ENCODE measurements at places on chromosomes 4 and X.

- no peak for DNase-seq
Observed at GRCh38 chr4:26937567-26937966, 76.9 kb downstream of the STIM2 start.

DNA sequence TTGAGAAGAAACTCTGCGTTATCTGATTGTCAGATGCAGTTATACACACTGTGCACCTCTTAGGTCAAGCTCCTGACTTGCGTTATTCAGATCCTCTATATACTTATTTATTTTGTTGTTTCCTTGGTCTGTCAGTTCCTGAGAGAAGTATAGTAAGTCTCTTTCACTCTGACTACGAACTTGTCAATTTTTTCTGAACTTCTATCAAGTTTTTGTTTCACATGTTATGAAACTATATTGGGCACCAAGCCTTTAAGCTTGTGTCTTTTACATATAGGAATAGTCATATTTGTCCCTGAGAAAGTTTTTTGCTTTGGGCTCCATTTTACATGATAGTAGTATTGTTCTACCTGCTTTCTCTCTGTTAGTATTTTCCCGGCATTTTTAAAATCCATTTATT lies 31.7 kb downstream of the ZNF275 start:
- DNase-seq = no peak

DNA sequence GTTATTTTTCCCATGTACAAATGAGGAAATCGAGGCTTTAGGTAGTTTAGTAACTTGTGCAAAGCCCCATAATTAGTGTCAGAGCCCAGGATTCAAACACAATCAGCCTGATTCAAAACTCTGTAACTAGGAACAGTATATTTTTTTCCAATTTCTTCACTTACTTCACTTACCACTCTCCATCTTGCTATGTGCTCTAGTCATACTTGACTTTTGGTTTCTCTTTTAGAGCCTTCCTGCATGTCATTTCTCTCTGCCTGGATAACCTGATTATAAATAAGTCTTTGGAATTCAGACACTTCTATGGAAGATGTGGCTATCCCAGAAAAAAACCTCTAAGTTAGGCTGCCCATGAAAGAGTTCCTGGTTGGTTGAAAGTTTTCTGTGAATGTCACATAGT lies 22.2 kb downstream of the SATL1 start:
- DNase-seq = no peak

DNA sequence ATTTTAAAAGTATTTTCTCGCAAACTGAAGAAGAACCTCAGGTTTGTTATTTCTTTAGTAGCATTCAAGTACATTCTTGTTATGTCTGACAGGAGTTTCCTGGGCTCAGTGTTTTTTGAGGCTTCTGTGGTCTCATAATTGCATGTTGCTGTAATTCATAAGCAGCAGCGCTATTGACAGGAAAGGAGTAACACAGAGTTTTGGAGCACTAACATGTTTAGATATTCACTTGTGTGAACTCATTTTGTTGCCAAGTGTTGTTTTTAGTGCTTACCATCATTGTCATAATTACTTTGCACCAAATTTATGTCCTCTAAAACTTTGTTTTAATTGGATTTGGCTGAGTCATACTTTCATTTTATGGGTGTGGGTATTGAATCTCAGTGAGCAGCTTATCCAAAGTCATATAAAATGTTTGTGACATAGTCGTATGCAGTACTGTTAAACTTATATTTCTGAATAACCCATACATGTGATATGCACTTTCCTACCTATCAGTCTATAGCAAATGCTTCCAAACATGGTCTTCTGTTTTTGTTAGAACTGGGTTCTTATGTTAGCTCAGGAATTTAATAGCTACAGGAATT lies 358.7 kb upstream of the CTSO start:
- DNase-seq = no peak

DNA sequence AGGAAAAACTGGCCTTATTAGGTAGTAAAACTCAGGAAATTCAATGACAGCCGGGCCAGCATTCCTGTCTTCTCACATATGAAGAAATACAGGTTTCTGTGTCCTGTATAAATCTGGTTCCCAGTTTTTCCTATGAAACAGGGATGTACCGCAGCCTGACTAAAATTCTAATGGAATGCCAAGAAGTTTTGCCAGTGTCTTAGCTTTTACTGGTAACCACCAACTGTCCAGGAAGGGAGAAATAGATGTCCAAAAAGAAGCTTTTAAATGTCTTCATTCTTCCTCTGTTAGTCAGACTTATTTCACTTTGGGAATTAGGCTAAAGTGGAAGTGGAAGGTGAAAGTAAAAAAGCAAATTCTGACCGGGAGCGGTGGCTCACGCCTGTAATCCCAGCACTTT lies 108.0 kb upstream of the TBL1X start:
- no peak for DNase-seq

GRCh38 chr4:185357211-185357610 lies 38.5 kb downstream of the LRP2BP start:
- DNase-seq = no peak

DNA sequence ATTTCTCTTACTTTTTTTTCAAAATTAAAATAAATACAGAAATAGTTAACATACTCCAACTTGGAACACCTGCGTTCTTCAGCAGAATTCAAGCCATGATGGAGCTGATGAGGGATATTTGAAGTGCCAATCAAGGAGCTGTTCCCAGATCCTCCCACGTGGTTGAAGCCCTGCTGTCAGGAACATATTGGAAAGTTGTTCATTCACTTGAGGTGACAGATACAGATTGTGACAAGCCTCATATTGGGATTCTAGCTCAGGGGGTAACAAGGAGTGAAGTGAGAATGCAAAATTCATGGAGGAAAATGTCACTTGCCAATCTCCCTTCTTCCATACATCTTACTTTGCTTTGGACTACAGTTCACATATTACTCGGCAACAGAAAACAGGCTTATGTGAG lies 2670.8 kb downstream of the PCDH7 start:
- no peak for DNase-seq

DNA sequence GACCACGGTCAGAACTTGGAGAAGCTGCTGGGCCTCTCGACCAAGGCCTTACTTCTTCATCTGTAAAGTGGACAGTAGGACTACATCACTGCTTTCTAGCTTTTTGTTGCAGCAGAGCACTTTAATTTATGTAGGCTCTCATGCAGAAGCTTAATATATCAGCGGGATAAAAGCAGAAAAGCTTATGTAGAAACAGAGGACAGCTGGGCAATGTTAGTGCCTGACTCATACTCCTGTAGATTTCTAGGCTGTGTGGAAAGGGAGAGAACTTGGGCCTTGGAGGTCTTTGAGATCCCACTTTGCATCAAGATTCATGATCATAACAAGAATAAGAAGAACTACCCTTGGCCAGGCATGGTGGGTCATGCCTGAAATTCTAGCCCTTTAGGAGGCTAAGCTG lies 91.2 kb downstream of the ARHGAP10 start:
- no peak for DNase-seq

GRCh38 chr4:40446839-40447238 lies 111.7 kb downstream of the CHRNA9 start:
- DNase-seq = no peak

- DNase-seq = no peak
Observed at GRCh38 chr4:141810712-141811375, 174.5 kb downstream of the IL15 start.

- DNase-seq = no peak
Observed at GRCh38 chrX:107204068-107204605, 2.1 kb downstream of the NUP62CL start.

DNA sequence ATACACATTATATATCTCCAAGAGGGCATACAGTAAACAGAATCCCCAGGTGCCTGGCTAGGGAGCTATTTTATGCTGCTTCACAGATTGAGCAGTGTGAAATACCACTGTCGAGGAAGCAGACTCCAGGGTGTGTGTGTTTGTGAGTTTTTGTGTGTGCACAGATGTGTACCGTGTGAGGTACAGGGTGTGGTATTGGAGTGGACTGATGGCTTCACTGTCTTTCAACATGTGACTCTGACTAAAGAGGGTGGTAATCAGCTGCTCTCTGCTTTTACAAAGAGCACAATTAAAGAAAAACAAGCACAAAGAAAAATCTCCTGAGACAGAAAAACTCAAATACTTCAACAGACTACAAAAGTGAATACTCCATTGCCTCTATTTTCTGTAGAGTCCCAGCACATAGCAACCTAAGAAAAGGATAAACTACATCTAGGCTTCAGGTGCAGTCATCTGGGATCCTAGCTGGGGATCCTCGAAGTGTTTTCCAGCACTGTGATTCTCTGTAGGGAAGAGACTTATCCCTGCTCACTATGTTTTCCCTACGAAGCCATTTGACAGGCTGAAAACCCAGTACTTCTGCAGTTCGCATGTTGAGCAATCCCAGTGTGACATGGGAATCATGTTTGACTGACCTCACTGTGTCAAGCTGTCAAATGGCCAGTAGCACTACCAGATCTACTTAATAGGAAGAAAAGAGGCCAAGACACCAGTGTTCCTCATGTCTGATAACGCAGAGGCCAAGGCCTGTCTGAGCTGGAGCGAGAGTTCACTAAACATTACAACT lies 100.3 kb downstream of the CDS1 start:
- no peak for DNase-seq

DNA sequence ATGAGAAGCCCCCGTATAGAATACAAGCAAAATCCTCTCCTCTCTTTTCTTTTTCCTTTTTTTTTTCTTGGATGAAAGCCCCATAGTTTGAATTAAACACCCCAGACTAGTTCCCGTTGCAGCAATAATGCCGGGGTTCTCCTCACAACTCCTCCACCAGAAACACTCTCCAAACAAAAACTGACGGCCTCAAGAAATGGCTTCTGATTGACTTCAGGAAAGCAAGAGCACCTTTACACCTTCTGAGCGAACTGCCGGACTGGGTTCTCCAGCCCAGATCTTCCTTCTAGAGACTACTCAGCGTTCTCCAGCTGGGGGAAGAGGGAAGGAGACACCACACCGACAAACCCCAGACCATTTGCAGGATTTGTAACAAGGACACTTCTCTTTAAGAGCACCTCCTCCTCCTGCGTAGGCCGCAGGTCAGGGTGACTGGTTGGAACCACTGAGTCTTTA lies 4.0 kb downstream of the HAND2 start:
- DNase-seq = no peak

GRCh38 chrX:3191796-3192195 lies 150.5 kb downstream of the ARSF start:
- DNase-seq = no peak

DNA sequence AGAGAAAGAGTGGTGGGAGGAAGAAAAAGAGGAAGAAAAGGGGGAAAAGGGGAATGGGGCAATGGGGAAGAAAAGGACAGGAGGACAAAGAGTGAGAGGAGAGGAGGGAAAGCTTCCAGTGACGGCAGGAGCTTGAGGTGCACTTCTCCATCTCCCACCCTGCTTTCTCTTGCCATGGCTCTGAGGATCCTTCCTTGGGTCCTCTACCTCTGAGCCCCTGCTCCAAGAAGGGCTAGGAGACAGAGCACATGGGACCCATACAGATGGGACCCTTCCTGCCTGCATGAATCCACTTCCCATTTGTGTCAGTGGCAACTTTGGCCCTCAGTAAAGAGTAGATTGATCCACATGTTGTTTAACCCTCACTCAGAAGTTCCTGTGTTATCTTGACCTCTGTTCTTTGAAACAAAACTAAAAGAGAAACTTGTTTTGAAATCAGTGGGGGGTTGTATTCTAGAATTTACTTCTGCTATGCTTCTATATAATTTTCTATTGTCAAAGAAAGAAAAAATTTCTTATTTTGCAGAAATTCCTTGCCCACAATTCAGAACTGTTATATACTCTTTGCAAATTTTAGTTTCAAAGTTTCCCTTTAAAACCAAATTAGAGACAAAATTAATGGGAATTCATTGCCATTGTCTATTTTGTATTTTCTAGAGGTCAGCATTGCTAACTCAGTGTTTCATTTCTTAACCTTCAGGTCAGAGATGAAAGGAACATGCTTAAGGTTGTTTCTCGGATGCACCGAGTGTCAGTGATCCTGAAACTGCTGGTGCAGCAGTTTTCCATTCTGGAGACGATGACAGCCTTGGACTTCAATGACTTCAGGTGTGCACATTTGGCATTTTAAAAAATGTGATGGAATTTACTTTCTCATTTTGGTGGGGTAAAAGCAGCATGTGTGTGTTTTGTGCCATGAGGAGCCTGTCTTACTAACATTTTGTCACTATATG lies 5.0 kb downstream of the TDO2 start:
- no peak for DNase-seq

DNA sequence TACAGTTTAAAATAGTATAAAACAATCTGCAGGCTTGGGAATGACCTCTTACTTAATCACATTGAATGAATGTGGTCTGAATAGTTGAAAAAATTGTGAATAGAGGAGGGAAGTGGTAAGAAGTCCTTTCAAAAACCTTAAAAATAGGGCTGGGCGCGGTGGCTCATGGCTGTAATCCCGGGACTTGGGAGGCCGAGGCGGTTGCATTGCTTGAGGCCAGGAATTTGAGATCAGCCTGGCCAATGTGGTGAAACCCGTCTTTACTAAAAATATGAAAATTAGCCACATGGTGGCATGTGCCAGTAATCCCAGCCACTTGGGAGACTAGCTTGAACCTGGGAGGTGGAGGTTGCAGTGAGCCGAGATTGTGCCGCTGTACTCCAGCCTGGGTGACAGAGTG lies 36.5 kb downstream of the HERC3 start:
- DNase-seq = no peak

DNA sequence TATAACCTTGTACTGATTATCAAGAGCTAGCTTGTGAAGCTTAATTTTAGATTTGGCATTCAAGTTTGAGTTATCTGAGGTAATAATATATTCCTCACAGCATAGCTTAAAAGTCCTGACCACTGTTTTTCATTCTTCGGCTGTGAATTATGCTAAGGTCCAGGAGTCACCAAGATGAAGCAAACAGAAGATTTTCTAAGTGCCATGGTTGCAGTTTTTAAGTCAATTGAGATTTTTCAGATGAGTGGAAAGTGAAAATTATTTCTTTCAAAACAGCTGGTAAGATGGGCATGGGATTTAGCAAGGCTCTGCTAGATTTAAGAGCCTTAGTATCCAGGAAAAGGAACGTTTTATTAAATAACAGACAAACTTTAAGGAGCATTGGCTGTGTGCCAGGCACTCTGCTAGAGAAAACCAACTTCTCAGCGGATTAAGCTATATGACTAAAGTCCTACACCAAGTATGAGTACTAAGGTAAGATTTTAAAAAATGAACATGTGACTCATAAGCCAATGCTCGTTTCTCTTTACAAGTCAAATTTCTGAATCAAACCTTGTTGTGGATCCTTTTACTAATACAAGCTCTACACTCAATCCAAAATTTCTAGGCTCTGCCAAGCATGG lies 149.9 kb upstream of the IL15 start:
- DNase-seq = no peak

- DNase-seq = no peak
Observed at GRCh38 chr4:139791681-139792080, 126.1 kb downstream of the MGST2 start.

GRCh38 chr4:37389967-37390580 lies 145.5 kb downstream of the NWD2 start:
- DNase-seq = peak; percentile 52
